GM13977 (cell line): ENCODE measurements at places on chromosomes 7 and 10.
A peak's percentile ranks its signal among the peaks of the same experiment; 100 is the strongest.

DNA sequence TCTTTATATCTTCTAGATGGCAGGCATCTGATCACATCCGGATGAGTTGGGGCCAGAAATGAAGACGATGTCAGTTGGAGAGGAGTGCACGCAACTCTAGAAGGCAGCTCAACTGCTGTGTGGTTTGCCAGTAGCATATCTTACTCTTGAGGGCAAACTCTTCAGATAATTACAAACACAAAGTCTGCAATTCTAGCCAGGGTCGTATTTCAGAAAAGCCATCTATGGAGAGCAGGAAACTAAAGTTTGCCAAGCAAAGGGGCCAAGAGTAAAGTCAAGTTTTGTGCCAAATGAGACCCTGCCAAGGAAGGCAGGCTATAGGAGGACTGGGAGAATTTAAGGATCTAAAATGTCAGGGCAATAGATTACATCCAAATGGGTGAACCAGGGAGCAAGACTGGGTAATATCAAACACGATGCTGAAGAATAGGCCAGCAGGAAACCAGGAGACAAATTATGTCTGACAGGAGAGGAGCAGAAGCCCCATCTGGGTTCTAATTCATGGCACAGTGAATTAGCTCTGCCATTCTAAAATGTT lies 312.5 kb upstream of the SEMA3C start:
- DNase-seq = no peak

DNA sequence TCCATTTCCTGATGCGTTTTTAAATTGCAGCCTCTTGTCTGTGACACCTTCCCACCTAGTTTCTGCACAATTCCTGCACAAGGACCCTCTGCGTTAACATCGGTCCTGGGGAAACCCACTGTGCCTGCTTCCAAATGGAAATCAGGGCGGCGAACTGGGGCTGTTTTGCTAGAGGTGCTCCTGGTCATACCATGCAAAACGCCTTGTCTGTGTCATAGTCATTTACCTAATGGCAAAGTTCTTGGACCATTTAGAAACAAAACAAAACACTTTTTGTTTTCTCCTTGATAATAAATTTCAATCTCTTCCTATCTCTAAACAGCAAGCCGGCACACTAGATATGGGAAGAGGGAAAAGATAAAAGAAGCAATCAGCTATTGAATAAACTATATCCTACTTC lies 206.9 kb upstream of the KLF14 start:
- no peak for DNase-seq

GRCh38 chr7:25672496-25672895 lies 444.2 kb upstream of the NPVF start:
- no peak for DNase-seq

GRCh38 chr7:99235925-99236324 lies 28.0 kb upstream of the KPNA7 start:
- DNase-seq = no peak

DNA sequence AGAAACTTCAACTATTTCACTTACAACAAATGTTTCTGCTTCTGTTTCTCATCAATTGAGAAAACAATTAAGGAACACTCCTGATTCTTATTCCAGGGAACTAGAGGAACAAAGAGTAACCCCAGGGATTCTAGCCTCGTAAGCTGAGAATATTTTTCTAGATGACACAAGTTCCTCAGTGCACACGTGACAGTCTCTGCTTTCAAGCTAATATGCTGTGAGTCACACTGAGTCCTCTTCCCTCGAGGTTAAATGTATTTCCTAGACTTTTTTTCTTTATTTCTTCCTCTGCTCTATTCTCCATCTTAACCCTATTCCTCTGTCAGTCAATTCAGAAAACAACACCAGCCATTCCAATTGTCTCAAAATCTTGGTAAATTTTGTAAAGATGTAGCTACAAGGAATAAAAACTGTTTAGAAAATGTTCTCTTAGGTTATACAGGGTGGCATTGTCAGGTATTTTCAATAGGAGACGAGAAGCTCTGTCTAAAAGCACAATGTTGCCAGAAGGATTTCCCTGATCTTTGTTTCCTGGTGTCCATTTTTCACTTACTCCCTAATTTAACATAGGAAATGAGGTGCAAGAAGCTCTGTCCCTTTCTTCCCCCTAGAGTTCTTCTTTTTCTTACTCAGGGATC lies 5.8 kb upstream of the C1GALT1 start:
- no peak for DNase-seq

DNA sequence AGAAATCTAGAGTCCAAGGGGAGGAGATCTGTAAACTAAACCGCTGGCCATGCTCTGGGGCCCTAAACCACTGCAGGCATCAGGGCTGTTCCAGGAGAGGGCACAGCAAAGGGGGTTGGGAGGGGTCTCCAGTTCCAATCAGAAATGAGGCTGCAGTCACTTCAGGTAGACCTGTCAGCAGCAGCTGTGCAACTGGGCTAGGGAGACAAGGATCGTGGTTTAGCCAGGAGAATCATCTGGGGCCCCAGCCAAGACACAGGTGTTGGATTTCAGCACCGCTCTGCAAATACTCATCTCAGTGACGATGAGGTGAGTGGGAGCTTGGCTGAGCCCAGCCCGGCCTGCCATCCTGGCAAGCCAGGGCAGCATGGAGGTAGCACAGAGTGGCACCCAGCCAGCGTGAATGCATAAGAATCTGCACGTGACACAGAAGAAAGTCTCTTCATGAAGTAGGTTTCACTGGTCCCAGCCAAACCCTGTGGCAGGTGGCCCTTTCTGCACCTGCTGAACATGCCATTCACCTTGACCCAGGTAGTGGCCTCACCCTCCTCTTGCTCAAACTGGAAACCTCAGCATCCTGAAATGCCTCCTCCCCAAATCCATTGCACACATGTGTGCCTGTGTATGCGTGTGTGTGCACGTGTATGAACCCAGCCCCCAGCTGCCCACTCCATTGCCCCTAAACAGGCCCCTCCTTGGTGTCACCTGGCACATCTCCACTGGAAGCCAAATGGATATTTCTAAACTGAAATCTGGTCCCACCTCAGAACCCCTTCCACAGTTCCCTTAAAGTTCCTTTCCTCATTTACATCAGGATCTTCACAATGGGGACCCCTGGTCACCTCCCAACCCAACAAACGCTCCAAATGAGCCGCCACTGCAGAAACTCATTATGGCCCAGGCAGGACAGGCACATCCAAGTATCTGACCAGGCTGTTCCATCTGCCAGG lies 9.6 kb downstream of the GPRIN2 start:
- no peak for DNase-seq

DNA sequence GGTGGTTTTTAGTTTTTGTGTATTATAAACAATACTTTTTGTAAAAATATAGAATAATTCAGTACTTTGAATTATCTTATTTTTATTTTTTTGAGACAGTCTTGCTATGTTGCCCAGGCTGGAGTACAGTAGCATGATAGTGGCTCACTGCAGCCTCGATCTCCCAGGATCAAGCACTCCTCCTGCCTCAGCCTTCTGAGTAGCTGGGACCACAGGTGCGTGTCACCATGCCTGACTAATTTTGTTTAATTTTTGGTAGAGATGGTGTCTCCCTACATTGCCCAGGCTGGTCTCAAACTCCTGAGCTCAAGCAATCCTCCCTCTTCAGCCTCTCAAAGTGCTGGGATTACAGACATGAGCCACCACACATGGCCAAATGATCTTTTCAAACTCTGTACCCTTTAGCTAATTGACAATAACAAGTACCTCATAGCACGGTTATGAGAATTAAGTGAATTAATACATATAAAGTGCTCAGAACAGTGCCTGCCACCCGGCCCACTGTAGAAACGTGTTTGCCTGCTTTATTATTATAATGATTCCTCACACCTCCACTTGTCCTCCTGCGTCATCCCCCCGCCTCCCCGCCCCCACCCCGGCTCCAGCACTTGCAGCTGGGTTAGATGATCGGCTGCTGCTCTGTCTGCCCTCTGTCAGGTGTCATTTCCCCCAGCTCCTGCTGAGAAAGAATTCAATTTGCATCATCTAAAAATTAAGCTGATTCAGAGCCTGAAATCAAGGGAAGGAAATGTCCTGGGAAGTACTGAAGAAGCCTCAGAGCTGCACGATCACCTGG lies 53.6 kb upstream of the NRF1 start:
- no peak for DNase-seq

- DNase-seq = no peak
These were observed 48.8 kb upstream of the SLC35B4 start for GRCh38 chr7:134365341-134366054.

DNA sequence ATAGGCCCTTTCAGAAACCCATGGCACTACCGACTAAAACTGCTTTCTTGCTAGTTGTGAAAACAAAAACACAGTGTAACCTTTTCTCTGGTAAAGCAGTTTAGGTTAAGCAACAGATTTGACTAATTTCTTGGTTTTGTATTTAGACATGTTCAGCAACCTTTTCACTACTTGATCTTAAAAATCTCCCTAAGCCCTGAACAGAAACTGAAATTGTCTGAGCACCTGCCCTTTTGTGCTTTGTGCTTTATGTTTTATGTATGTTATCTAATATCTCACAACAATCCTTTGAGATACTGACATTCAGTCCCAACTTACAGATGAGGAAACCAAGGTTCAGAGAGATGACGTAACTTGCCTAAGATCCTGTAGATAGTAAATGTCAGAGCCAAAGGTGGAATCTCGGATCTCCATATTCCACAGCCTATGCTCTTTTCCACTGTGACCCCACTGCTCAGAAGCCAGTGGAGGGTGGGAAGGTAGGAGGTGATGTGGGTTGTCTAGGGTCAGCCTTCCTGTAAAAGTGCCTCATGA lies 146.6 kb downstream of the LCOR start:
- DNase-seq = peak; percentile 67

GRCh38 chr10:6362879-6363278 lies 160.1 kb downstream of the PFKFB3 start:
- no peak for DNase-seq

GRCh38 chr10:113434950-113435349 lies 117.9 kb upstream of the HABP2 start:
- no peak for DNase-seq

- DNase-seq = no peak
These were observed 13.8 kb upstream of the FKBP9 start for GRCh38 chr7:32943252-32944030.

GRCh38 chr7:128915271-128915819 lies 4.8 kb upstream of the KCP start:
- DNase-seq = no peak

DNA sequence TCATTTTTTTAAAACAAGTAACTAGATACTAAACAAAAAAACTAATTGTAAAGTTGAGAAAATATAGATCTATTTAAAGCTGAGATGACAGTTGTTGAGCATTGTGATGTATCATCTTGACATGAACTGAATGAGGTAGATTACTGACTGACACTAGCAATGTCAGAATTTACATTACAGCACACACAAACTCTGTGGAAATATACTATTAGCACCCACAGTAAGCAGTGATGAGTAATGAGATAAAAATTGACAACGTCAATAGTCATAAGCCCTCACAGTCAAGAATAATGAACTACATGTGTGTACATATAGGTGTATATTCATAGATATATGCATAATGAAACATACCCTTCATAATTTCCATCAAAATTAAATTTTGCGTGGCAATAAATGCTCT lies 368.4 kb downstream of the TFEC start:
- no peak for DNase-seq

- no peak for DNase-seq
These were observed 12.5 kb upstream of the MNX1 start for GRCh38 chr7:157022681-157023588.
